ENCODE measurements at places on chromosomes 7 and 10.

DNA sequence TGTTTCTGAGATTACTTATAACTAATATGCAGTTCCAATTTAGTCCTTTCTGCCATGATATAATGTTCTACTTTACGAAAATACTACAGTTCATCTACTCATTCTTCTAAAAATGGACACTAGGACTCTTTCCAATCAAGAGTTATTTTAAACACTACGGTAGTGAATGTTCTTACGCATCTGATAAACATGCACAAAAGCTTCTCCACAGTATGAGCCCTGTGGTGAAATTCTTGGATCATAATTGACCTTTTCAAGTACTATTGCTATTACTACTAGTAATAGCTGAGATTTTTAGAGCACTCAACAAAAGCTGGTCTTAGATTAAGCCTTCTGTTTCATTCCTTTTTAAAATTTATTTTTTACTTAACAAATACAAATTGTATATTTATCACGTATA is 106.4 kb downstream of the CH25H start:
- DNase-seq, result peak; percentile 91

GRCh38 chr7:121219026-121219425 is 109.8 kb upstream of the WNT16 start:
- no peak for DNase-seq

GRCh38 chr10:123073187-123073586 is 62.6 kb upstream of the HMX3 start:
- DNase-seq, result no peak

DNA sequence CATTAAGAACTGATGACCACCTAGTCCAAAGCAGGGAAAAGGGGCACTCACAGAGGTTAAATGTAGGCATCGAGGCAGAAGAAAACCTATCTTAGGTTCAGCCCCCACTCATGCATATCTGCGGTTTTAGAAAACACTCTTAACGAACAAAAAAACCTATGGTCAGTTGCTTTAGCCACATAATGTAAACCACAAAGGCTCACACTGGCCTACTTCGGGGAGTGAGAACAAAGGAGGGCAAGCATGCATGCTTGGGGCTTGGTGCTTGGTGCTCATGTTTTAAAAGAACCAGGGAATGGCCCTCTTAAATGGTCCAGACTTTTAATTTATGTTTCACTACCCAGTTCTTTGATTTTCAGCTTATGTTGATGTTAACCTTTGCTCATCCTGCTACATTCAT is 14.2 kb downstream of the INSYN2A start:
- peak; percentile 23 for DNase-seq

- no peak for DNase-seq
Measured at GRCh38 chr10:6062101-6062771, at the start of gene IL2RA. Gene IL2RA (minus strand): TSS chr10:6062367. CDS start chr10:6062151, 216 bp downstream.

GRCh38 chr10:102597131-102597991 is 46.9 kb upstream of the TRIM8 start:
- peak; percentile 29 for DNase-seq

DNA sequence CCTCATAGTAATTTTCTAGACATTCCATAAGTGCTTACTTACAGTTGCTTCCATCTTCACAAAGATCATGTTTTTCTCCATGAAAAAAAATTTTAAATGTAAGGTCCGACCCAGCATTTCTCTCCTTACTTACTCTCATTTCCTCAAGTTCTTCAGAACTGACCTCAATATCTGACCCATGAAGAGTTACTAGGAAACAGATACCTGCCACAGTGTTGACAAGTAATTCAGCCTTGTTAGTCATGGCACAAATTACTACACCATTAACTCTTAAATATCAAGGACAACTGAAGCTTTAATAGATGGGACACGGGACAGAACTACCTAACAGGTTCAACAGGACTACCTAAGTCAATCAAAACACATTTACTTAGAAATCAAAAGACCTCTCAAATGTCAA is 316.2 kb downstream of the POM121L12 start:
- no peak for DNase-seq

DNA sequence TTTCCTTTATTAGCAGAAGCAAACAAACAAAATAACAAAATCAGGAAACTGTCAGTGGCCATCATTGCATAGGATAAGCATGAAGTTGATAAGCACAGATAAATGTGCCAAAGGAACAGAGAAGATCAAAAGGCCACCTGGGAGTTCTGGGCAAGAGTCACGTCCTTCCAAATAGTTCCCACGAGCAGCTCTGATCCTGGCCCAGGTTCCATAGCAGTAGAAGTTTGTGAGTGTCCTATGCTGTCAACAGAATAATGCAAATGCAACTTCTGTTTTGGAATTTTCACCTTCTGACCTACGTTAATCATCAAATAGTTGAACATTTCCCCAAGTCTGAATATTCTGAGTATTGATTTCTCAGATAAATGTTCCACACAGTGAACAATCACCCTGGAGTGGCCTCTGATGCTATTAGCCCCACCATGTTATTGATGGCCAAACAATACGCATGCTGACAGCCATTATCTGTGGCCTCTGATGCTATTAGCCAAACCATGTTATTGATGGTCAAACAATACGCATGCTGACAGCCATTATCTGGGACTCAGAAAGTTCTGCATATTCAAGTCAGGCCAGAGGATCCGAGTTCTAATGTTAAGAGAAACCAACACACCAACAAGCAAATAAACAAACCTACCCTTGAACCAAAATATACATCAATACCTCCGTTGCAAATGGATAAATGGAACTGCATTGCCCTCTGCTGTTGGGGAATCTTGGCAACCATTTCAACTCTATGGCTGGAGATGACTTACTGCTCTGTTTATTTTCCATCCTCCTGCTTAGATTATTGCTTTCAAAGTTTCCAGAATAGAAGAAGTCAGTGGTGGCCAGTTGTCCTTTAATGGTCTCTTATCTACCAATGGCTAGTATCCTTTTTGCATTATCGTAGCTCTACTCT is 63.3 kb downstream of the MRC1 start:
- DNase-seq, result peak; percentile 63

DNA sequence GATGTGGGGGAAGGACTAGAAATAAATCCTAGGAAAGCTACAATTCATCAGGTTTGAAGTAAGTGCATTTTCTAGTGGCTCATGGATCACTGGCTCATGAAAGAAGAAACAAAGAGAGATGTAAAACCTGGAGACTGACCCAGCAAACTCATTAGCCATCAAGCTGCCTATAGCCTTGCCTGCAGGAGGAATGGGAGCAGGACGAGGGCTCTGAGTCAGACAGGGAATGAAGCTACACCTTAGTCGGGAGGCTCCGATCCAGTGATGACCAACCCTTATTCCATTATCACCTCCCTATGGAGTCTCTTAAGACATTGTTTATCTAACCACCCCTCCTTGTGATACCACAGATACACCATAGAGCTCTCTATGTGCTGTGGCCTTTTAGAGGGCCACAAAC is 112.5 kb upstream of the WDR11 start:
- no peak for DNase-seq

DNA sequence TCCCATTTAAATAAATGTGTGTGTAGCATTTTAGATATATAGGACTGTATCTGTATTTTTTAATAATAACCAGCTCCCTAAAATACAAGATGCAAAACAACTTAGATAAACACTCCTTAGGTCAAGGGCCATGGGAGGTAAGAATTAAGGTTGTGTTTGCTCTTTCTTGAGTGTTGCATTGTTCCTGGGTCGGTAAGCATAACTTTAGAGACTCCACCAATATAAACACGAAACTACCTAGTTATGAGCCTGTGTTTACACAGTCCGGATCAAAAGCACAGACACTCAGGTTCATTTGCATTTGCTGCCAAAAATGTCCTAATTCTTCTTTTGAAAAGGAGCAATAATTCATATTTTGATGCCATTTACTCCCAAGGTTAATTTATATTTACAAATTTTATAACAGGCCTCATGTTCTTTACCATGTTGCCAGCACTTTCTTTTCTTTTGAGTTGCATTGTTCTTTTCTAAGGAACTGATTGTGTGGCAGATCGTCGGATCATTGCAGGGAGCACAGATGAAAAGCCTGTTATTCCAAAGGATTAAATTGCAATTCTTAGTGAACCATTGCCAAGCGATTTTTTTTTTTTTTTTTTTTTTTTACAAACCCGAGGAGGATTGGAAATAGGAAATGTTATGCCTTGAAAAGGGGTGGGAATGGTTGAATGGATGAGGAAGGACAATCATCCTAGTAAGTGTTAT is 45.8 kb upstream of the GLCCI1 start:
- DNase-seq, result no peak

DNA sequence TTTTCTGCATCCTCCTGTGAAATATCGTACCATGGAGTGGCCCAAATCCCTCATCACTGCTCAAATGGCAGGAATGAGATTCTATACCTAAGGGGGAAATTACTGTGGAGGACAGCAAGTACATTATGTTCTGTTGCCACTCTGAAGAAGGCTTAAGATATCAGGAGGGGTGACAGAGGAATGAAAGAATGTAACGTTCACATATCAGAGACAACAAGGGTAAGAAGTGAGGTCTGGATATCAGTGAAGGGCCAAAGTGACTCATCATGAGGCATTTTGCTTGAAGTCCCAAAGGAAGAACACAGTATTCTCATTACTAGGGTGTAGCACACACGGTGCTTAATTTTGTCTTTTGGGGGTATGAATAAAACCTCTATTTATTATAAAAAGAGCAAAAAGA is 71.5 kb upstream of the SLC13A1 start:
- peak; percentile 87 for DNase-seq

- no peak for DNase-seq
Measured at GRCh38 chr7:79403879-79404278, 49.6 kb downstream of the MAGI2 start.

GRCh38 chr7:158680754-158681153 is 23.9 kb downstream of the NCAPG2 start:
- DNase-seq, result no peak

DNA sequence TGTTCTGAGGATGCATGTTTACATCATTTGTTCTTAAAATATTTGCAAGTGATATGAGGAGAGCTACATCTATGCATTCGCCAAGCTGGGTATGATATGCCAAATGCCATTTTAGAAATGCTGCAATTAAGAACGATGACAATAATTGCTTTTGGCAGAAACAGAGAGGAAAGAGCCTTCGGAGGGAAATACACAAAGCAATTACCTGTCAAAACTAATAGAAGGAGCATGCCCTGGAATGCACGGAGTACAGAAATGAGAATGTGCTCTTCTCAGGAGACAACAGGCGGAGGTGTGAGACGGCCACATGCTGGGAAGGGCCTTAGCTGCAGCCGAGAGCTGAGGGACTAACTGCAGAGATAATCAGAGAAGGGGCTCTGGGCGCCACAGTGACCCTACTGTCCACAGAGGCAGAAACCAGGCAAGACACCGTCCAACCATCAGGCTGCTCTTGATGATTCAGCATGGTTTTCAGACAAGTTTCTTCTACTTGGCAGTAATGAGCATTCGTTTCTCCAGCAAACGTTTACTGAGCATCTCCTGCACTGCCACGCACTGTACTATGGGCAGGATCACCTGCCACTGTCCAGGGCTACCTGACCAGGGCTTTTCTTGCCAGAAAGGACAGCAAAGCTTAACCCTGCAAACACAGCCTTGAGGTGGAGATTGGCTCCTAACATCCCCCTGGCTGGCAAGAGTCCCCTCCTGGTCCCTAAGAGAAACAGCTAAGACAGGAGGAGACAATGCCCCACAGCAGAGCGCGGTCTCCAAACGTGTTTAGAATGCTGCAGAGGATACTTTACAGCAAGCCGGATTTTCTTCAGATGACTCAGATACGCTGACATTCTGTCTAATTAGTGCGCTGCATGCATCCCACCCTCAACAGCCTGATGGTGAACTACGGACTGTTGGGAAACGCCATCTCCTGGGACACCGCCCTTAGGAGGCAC is 18.1 kb downstream of the VIPR2 start:
- DNase-seq, result no peak

DNA sequence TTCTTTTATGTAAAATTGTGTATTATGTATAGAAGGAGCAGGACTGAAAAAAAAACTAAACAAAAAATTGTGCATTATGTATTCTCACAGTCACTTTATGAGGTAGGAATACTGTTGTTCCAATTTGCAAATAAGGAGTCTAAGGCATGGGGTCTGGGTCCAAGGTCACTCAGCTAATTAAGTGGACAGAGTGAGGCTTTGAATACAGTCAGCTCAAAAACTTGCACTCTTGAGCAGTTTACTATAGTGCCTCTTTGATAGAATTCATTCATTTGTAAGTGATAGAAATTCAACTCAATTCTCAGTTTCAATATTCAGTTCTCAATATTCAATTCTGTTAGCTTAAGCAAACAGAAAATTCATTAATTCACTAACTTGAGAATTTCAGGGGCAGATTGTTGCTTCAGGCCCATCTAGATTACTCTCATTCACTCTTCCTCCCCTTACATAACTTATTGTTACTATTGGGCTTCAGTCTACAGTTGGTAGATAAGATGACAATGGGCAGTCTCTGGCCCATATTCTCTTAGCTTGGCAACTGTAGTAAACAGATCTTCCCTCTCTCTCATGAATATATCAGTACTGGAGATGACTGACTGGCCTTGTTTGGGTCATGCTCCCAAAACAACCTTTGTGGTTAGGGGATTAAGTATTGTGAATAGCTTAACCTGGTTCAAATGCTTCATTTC is 86.6 kb downstream of the BTAF1 start:
- DNase-seq, result no peak

DNA sequence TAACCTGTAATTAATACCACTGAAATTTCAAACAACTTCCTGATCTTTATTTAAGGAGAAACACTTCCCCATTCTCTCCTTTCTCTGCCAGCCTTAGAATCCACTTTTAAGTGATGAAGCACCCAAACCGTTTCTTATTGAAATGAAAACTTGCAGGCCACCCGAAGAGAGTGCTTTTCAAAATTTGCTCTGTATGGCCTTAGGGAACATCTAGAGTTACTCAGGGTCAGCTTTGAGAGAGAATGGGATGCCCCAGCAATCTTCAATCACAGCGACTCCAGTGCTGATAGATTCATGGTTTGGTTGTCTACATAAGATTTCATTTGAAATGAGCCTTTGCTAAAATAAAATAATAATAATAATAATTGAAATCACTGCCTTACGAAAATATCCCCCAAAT is 323.1 kb downstream of the PCLO start:
- no peak for DNase-seq

DNA sequence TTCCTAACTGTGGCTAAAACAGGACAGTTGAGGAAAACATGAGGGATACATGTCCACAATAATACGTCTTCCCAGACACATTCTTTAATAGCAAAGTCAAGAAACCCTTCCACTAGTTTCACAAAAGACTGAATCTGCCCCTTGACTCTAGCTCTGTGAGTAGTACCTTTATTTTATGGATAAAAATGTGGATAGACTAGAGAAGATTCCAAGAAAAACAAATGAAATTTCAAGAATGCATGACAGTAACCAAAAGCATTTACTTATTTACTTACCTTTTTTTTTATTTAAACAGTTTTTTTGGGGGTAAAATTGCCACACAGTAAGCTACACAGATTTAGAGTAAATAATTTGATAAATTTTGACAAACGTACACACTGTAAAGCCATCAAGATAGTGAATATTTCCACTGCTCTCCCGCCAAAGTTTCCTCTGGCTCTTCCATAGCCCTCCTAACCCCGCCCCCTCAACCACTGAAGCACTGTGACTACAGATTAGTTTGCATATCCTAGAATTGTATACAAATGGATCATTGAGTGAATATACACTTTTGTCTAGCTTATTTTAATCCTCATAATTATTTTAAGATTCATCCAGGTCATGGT is 420.4 kb upstream of the ZMIZ1 start:
- DNase-seq, result no peak

GRCh38 chr10:79044846-79045245 is 23.9 kb upstream of the ZMIZ1 start:
- DNase-seq, result no peak
